ENCODE measurements at places on chromosomes 16 and 17.
A peak's percentile ranks its signal among the peaks of the same experiment; 100 is the strongest.

DNA sequence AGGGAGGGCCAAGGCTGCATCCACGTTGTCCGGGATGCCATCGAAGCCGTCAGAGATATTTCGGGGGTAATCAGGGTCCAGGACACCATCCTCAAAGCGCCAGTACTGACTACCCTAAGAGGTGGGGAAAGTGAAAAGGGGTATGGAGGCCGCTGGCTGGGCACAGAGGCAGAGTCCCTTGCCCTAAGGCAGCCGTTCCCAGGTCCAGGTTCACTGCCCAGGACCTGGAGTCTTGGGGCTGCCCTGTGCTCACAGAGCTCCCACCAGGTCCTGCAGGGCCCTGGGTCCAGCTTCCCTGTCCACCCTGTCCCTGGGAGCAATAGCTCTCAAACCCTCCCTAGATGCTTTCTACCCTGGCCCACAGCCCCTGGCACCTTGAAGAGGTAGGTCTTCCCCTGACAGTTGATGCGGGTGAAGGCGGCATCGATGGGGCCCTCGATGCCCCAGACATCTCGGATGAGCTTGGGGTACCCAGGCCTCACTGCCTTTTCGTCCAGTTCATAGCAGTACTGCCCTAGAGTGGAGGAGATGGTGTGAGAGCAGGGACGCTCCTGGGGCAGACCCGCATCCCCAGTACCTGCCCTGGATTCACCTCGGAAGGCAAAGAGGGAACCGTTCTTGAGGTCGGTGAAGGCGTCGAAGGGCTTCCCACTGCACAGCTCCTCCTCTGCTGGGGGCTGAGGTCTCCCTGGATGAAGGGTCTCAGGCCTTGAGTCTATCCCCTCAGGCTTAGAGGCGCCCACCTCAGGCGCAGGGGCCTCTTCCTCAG is 1.0 kb downstream of the VTN start:
- no peaks in the 10 kb centered on the region for H3K27me3 ChIP-seq
- peak overlapping the region; percentile 88 for H3K4me3 ChIP-seq
- peak overlapping the region; percentile 92 for H3K27ac ChIP-seq
- peaks cover 20% of the 10 kb centered on the region for H3K36me3 ChIP-seq
- DNase-seq: no peak
- H3K4me1 ChIP-seq: peaks cover 4% of the 10 kb centered on the region

GRCh38 chr17:32873114-32873513 is 3.8 kb downstream of the MYO1D start:
- no peak overlapping the region for H3K4me3 ChIP-seq
- peaks cover 5% of the 10 kb centered on the region for H3K4me1 ChIP-seq
- no peak overlapping the region for H3K27ac ChIP-seq
- no peaks in the 10 kb centered on the region for H3K27me3 ChIP-seq
- no peak for DNase-seq

GRCh38 chr16:59683709-59684108 is 949.6 kb upstream of the GOT2 start:
- H3K36me3 ChIP-seq: no peaks in the 10 kb centered on the region
- H3K4me3 ChIP-seq: no peak overlapping the region
- DNase-seq: no peak
- H3K27ac ChIP-seq: no peak overlapping the region
- H3K4me1 ChIP-seq: no peaks in the 10 kb centered on the region
- no peaks in the 10 kb centered on the region for H3K27me3 ChIP-seq

DNA sequence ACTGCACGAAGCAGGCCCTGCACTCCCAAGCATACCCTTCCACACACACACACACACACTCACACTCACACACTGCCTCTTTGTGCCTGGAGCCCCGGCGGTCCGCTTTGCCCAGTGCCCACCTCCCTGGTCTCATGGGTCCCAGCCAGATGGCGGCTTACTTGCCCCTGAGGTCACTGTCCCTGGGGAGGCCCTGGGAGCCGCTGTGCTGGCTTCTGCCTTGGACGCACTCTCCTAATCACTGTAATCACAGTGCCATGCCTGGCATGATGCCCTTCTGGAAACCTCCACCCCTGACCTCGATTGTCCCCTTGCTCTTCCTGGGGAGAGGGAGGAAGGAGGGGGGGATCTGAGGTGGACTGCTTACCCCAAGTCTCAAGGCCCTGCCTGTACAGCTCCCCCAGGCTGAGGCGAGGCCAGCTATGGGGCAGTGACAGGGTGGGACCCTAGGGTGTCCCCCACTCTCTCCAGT is 36.0 kb downstream of the ARHGAP23 start:
- no peak for DNase-seq
- H3K27me3 ChIP-seq: no peaks in the 10 kb centered on the region
- no peaks in the 10 kb centered on the region for H3K4me1 ChIP-seq
- no peak overlapping the region for H3K27ac ChIP-seq
- no peaks in the 10 kb centered on the region for H3K36me3 ChIP-seq
